Stimulated activated CD4-positive, alpha-beta T cell treated with anti-CD3 and anti-CD28 coated beads, Interleukin-15, amount 100 ng/mL, for 48 hours (primary cell): ENCODE measurements at places on chromosomes 3 and 15.

- no peak for DNase-seq
Observed at GRCh38 chr3:101292027-101292426, 28.3 kb downstream of the IMPG2 start.

DNA sequence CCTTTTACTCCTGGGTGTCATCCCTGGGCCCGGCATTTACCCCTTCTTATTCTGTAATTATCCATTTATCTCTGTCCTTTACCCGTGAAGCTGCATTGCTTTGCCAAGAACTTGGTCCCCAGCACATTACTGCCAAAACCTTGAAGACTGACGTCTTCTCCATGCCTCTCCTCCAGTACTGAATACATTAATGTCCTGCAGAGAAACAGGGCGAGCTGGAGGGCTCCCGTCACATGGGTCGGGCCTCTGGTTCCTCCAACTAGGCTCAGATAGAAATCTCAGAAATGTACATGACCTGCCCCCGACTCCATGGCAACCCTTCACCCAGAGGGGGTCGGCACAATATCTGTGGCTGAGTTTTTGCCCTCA, 445 bp downstream of the EFCAB12 start:
- no peak for DNase-seq

- DNase-seq = no peak
Observed at GRCh38 chr3:13801361-13802204, 78.3 kb downstream of the WNT7A start.

- DNase-seq = no peak
Observed at GRCh38 chr15:96627031-96627568, 296.6 kb downstream of the NR2F2 start.

DNA sequence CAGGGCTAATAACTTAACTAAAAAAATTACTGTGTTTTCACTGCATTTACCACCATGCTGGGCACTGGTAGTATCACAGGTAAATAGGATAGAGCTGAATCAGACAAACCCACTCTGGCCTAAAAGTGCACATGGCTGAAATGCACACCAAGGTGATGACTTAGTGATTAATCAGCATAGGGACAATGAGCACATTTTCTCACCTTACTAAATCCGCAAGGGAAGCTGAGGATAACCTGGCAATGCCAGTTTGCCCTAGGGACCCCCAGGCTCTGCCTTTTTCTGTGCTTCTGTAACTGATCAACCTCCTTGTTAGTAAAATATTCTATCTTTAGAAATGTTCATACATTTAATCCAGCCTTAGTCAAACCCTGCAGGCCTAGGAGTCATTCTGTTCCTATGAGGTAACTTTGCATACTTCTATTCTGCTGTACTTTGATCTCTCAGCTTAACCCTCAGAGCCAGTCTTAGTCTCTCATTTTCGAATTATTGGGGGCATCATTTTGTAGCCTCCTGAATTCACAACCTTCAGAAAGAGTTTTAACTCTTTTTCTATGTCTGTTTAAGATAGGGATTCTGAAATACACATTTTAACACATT, 562.9 kb upstream of the KCNMB2 start:
- no peak for DNase-seq

GRCh38 chr3:105166893-105167292, 199.8 kb upstream of the ALCAM start:
- no peak for DNase-seq

GRCh38 chr3:23985747-23986544, 40.9 kb downstream of the NR1D2 start:
- no peak for DNase-seq

GRCh38 chr3:177777699-177778098, 580.4 kb upstream of the TBL1XR1 start:
- peak; percentile 38 for DNase-seq

- DNase-seq = no peak
Observed at GRCh38 chr3:110390372-110390771, 681.2 kb upstream of the NECTIN3 start.

DNA sequence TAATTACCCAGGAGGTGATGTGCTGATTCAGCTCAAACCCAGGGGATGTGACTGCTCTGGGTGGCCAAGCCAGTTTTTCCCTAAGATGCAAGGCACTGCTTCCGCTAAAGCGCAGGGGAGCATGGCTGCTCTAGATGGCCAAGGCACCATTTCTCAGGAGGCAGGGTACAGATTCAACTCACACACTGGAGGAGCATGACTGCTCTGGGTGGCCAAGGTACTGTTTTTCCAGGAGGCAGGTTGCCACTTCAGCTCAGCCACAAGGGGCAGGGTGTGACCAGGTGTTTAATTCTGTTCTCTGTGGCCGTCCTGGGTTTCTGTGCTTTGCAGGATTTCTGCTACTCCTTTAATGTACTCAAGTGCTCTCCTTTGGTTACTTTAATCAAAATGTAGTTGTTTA, 659.3 kb upstream of the ARRDC4 start:
- DNase-seq = no peak

GRCh38 chr3:12278566-12278965, 10.3 kb upstream of the PPARG start:
- no peak for DNase-seq

GRCh38 chr15:57527382-57528091, 64.2 kb upstream of the MYZAP start:
- DNase-seq = no peak

GRCh38 chr3:186053954-186054791, 54.7 kb downstream of the ETV5 start:
- DNase-seq = no peak

DNA sequence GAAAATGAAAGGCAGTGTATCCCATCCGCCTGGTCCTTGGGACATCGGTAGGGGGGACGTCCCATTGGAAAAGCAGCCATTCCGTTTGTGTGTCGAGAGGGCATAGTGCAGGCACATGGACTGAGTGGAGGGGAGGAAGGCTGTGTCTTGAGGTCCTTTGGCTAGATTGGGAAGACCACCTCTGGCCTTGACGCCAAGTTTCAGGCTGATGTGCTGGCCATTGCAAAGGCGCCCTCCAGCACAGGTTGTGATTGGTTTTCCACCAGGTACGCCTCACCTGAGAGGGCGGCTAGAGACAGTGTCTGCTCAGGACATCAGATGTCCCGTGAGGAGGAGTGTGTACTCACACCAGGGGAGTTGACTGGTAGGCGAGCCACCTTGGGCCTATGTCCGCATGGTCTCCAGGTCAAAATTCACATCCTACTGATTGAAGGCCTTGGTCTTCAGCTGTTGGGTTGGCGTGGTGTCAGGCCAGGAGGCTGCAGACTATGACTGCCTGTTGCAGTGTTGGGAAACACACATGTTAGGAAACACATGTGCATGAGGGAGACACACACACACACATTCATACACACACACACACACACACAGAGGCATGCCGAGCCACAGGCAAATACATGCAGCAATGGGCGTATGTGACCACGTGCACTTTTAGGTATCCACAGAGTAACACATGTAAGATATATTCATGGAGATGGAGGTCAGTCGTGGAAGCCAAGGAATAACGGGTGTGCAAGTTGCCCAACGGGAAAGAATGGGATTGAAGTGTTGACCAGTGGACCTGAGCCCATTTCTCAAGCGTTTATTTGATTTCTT, 98.4 kb downstream of the SNRPN start:
- no peak for DNase-seq

GRCh38 chr3:83523470-83524073, 1435.2 kb upstream of the CADM2 start:
- no peak for DNase-seq

GRCh38 chr3:126275620-126275904, 81.6 kb downstream of the KLF15 start:
- DNase-seq = no peak

- no peak for DNase-seq
Observed at GRCh38 chr3:15497964-15498363, 23.5 kb downstream of the COLQ start.

- no peak for DNase-seq
Observed at GRCh38 chr3:157094751-157095480, 65.0 kb downstream of the CCNL1 start.

GRCh38 chr3:107910713-107911259, 180.0 kb downstream of the CD47 start:
- DNase-seq = peak; percentile 21

DNA sequence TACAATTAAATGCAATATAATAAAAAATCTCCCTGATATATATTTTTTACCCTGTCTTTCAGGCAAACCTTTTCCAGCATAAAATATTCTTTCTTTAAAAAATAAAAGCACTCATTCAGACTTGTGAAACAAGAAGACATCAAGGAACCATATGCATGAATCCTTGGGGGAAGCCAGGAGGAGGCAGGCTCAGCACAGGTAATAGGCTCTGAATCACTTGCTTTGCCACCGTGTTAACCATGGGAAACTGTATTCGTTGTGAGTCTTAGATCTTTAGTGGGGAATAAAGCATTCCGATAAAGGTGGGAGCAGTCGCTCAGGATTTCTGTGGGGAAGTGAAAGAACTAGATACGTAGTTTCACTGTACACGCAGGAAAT, 42.4 kb downstream of the FBN1 start:
- DNase-seq = no peak

DNA sequence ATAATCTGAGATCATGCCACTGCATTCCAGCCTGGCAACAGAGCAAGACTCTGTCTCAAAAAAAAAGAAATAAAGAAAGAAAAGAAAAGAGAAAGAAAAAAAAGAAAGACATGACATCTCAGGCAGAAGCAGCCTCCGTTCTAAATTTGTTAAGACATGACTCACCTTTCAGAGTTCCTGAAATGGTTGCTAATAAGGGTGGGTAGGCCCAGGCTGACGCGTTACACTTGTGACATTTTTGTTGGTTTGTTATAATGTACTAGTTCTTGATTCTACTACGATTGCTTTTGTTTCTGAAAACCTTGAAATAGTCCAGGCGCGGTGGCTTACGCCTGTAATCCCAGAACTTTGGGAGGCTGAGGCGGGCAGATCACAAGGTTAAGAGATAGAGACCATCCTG, 21.0 kb downstream of the SLC25A20 start:
- DNase-seq = no peak

DNA sequence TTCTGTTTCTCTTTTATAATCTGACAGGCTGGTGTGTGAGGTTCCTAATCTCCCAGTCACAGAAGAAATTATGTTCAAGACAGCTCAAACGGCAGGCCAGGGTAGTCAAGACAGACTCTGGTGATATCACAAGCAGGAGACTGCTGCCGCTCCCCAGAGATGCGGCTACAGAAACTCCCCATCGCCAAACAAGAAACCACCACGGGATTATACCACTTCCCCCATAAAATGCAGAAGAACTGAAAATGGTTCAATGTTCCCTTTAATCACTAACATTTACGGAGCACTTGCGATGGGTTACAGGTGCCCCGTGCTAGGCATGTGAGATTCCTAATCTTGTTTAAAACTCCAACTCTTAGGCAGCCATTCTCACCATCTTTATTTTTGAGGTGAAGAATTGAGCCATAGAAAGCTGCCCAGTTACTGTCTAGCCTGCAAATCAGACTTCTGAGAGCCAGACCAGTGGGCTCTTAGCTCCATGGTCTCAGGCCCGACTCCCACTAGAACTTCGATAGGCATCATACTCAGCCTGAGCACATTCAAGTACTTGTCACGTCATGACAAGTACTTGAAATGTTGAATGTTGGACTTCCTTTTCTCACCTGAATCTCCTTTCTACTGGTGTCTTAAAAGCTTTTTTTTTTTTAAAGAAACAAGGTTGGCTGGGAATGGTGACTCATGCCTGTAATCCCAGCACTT, 58.4 kb downstream of the TBC1D2B start:
- DNase-seq = no peak

GRCh38 chr3:42735019-42735418, 32.4 kb upstream of the HHATL start:
- no peak for DNase-seq

GRCh38 chr3:101677436-101678286, 729 bp upstream of the ZBTB11 start:
- no peak for DNase-seq

- no peak for DNase-seq
Observed at GRCh38 chr15:67009576-67010569, 55.5 kb upstream of the SMAD3 start.

DNA sequence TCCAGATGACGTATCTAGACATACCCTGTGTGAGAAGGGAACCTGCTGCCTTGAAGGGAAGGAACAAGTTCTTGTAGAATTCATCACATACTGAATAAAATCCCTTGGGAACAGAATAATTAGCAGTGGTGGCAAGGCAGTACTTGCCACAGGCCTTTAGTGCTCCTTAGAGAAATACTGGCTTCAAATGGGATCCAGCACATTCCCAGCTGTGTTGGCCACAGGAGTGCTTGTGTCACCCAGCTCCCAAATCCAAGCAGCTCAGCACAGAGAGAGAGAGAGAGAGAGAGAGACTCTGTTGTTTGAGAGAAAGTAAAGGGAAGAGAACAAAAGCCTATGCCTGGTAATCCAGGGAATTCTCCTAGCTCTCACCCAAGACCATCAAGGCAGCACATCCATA, 969.0 kb upstream of the ALCAM start:
- no peak for DNase-seq

- DNase-seq = peak; percentile 20
Observed at GRCh38 chr3:191328962-191329653, at the start of gene CCDC50. Gene CCDC50 (plus strand): TSS chr3:191329394. CDS start chr3:191329675, 281 bp downstream.

DNA sequence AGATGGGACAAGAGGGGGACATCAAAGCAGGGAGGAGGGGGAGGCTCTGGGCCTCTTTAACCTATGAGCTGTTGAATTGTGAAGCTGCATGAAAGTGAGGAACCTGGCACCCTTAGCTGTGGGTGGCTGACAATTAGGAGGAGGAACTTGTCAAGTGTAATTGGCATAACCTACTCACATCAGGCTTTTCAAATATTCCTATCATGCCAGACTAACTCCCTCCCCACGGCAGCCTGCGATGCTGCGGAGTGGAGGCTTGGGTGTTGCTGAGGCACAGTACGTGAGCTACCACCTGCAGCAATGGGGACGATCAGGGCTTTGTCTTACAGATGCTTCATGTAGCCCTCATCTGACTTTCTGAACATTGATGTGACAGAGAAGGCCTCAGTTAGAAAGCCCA, 180.7 kb upstream of the SNTN start:
- no peak for DNase-seq

DNA sequence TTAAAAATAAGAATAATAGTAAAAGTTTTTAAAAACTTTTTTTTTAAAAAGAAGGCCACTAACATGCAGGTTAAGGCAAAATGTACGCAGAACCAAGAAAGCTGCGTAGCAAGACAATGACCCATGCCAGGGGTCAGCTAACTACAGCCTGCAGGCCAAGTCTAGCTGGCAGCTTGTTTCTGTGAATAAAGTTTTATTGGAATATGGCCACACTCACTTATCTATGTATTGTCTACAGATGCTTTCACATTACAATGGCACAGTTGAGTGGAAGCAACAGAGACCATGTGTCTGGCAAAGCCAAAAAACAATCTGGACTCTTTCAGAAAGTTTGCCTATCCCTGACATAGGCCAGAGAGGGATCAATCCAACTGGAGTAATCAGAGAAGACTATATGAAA, 46.7 kb downstream of the WWTR1 start:
- DNase-seq = no peak

DNA sequence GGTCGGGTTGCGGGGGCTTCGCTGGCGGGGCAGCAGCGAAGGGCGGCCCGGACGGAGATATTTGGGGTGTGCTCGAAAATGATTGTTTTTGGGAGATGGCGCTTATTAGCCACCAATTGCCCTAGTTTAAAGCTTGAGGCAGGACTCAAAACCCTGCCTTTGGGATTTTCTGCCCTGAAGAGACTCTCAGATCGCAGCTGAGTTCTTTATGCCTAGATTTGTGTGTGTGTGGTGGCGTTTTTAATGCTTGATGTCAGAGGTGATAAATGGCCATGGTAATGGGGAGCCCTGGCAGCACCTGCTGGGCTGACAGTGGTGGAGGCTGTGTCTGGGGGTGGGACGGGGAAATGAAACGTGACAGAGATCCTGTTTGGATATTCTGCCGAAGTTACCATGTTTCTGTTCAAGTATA, 604 bp downstream of the KCTD6 start:
- no peak for DNase-seq
